ENCODE measurements at places on chromosomes 7 and 10.

GRCh38 chr7:22962775-22963350 is 51.1 kb downstream of the HYCC1 start:
- no peak for DNase-seq

- no peak for DNase-seq
Measured at GRCh38 chr7:42143711-42144600, 93.1 kb downstream of the GLI3 start.

DNA sequence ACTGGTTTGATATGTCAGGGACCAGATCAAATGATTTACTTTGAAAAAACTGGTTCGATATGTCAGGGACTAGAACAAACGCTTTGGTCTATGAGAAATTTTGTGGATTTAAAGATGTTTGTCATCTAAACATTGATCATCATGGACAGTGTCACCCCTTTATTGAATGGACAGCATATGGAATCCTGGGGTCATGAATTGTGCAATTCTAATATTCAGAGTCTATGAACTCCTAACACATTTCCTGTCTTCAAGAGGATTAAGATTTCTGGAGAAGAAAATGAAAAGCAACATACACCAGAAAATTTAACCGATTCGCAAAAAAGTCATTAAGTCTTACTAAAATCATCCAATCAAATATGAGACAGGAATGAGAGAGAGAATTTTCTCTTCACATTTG is 106.4 kb upstream of the FAM133B start:
- DNase-seq = no peak

DNA sequence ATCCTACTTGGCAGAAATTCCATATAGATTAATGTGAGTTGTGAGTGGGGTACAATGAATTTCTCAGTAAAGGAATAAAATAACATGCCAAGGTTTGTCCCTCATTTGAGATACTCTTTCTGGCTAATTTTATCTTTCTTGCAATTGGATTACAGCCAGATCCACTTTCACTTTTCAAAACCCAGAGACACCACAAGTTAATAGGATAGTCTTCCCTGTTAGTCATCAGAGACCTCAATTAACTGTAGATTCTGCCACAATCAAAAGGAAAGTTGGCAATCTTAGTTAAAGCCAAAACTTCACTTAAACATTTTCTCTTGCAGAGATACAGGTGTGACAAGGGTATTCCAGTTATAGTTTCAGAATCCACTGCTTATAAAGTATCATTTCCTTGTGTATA is 91.4 kb upstream of the PHYHIPL start:
- DNase-seq = no peak

GRCh38 chr7:91374321-91374989 is 110.2 kb downstream of the FZD1 start:
- no peak for DNase-seq

- DNase-seq = no peak
Measured at GRCh38 chr7:75723444-75723843, 15.3 kb downstream of the HIP1 start.

- DNase-seq = no peak
Measured at GRCh38 chr7:94417306-94417705, 22.6 kb downstream of the COL1A2 start.

GRCh38 chr10:60937784-60938654 is 6.0 kb downstream of the RHOBTB1 start:
- DNase-seq = no peak

GRCh38 chr10:114301951-114302710 is 63.1 kb downstream of the VWA2 start:
- DNase-seq = no peak

DNA sequence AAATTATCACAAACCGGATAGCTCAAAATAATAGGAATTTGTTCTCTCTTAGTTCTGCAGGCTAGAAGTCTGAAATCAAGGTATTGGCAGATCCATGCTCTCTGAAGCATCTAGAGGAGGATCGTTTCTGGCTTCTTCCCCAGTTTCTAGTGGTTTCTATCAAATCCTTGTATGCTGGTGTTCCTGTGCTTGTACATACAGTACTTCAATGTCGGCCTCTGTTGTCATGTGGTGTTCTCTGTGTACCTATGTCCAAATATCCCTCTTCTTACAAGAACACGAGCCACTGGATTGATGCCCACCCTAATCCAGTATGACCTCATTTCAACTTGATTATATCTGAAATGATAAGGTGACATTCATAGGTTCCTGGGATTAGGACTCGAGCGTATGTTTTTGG is 9.8 kb upstream of the TAX1BP1 start:
- DNase-seq = no peak

GRCh38 chr10:74910241-74910975 is 84.0 kb downstream of the KAT6B start:
- no peak for DNase-seq

- no peak for DNase-seq
Measured at GRCh38 chr7:73865738-73866445, 4.9 kb downstream of the TMEM270 start.

DNA sequence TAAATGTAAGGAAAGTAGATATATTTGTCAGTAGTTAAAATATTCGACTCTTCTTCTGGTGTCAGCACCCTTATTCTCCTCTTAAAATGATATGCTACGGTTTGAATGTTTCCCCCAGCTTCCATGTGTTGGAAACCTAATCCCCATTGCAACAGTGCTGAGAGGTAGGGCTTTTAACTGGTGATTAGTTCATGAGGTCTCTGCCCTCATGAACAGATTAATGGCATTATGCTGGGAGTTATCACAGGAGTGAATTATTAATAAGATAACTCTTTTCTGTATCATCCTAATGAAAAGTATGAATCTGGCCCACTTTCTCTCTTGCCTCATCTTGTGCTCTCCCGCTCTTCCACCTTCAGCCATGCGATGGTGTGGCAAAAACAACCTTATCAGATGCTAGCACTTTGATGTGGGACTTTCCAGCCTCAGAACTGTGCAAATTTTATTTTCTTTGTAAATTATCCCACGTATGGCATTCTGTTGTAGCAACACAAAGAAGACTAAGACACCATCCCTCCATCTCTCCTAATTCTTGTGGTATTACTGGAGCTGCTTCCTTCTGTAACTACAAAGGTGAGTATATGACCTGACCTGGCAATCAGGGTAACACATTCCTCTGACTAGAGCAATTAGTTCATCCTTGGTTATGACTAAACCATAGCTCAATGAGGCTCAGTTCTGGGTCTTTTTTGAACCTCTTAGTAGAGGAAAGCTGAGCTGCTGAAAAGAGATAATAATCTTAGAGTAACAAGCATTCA is 171.1 kb upstream of the TMEM196 start:
- no peak for DNase-seq

DNA sequence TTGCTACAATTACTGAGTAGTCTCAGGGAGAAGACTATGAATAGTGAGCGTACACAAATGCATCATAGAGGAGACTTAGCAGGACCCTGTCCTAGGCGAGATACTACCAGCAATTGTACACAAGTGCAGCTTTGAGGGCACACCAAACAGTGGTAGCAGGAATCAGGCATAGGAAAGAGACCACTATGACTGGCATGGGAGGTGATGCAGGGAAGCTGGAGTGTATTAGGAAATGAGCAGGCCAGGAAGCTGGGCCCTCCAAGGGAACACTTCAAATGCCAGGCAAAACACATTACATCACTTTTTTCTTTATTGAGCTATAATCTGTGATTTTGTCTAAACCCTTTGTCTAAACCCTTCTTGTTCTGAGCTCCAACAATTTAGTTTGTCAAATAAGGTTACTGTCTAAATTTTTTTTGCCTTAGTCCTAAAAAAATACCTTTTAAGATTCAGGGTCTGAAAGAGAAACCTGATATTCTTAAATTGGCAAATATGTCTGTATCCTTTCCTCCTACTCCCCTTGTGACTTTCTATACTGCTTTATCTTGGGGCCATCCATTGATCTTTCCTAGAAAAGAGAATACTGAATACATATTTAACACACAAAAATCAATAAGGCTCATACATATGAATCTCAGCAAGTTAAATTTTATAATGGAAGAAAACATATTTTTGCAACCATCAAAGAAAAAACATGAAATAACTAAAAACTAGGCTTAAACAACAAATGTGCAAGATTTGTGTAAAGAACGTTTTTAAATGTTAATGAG is 193.8 kb upstream of the PHYHIPL start:
- no peak for DNase-seq

GRCh38 chr7:78863281-78863680 is 590.2 kb downstream of the MAGI2 start:
- no peak for DNase-seq

DNA sequence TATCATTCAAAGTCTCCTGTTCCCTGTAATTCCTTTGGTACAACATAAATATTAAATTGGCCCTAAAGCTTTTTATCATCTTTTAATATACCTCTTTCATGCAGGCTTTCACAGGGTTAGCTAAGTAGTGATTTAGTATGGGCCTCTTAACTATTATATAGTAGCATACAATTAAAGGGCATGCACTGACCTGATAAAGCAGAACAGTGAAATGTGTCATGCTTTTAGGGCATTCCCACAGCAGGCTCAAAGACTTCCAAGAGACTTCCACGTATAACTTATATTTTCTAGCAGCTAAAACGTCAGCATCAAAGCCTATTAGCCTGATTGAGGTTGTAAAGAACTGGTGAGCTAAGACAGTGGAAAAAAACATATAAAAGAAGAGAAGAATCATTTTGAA is 35.3 kb downstream of the SAMD8 start:
- no peak for DNase-seq

- DNase-seq = no peak
Measured at GRCh38 chr10:51270936-51271530, 196.7 kb downstream of the PRKG1 start.

GRCh38 chr10:72663971-72664370 is 28.0 kb upstream of the MCU start:
- no peak for DNase-seq

DNA sequence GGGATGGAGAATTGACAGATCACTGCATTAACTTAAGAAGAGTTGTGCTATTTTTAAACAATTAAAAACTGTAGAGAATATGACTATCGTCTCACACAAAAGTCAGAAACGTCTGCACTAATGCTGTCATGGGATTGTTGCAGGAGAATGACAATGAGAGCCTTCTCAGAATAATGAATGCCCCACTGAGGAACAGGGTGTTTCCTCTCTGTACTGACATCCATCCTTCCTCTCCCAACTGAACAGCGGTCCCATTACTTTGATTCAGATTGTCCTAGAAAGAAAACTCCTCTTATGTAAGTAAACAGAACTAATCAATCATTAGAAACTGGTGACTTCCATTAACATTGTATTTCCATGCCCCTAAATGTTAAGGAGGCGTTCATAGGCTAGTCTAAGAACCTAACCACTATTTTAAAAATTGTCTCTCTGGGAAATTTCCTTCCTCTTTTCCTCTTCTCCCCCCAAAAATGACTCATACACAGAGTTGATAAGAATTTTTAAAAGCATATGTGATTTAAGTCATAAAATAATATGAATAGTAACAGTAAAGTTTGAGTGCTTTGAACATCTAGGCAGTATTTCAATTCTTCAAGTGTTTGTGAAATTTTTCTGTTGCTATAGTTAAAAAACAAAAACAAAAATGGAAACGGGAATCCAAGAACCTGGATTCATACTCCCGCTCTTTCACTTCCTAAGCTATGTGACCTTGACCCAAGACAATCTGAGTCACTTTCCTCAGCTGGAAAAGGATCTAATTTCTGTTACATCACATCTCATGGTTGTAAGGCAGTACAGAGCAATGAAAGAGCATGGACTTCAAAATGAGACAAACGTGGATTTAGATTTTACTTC is 12.7 kb upstream of the MACC1 start:
- DNase-seq = no peak

DNA sequence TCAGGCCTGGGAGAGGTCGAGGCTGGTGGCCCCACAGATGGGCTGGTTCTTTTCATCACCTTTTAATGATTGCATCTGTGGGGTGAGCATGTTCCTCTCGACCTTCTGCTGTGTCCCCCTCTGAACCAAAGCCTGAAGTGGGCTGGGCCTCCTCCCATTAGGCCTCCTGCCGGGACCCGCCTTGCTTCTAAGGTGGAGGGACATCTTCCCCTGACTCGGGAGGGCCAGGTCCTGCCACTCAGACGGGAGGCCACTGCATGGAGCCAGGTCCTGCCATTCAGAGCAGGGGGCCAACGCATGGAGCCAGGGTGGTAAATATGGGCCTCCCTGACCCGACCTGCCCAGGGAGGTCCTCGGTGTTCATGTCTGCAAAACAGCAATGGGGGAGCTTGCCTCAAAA is 188.4 kb downstream of the EBF3 start:
- DNase-seq = no peak

DNA sequence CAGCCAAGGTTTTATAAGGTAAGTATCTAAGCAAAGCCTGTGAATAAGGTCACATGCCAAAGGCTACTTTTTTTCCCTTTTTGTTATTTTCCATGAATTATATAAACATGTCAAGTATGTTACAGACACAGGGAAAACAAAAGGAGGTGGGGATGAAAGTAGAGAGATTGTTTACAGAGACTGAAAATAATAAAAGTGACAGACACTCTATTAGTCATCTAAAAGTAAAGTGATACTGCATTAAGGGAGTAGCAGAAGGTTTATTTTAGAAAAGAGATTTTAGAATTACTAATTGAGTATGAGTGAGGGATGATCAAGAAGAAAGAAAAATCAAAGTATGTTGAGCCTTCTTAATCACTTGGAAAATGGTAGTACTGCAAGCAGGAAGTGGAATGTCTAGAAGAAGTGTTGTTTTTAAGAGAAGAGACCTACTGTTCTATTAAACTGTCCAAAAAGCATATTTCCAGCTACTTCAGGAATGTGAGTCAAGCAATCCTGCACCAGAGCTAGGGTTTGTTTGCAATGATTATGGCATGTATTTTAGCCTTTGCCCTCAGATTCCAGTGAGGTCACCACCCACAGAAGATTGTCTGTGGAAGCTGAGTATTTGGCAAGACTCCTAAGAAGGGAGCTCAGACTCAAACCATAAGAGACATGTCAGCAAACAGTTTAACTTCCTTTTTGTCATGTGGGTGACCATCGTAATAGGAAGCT is 177.9 kb upstream of the PLXDC2 start:
- DNase-seq = no peak

DNA sequence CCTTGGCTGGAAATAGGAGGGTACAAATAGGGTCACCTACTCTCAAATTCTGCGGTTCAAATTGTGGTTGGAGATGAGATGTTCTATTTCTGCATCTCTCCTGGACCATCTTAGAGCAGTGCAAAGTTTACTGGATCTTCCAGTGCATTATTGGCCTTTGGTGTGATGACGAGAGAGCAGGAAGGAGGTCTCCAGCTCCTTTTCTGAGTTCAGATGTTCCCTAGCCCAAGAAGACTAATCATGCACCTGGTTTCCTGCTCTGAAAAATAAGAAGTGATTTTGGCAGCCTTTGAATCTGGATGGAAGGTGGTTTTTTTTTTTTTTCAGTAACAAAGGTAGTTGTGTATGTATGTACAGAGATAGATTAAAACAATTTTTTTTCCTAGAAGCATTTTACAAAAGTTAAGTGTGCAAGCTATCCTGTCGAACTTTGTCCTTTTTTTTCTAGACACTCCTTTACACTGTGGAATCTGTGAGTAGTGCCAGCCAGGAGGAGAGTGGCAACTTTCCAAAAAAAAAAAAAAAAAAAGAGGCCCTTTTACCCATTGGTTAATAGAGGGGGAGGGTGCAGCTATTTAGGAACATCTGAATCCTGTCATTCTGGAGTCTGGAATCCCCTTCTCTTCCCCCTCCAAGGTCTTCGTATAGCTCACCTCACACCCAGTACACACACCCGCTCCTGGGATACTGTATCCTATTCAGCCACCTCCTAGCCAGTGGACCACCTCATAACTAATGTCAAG is 26.3 kb downstream of the PAPSS2 start:
- no peak for DNase-seq

- no peak for DNase-seq
Measured at GRCh38 chr10:124464028-124464965, 2.7 kb downstream of the LHPP start.

Data from activated T-helper 1 cell treated with anti-CD3 and anti-CD28 coated beads, Interleukin-2, amount 50 U/mL, for 16 hours (primary cell).